Adipocyte (in vitro differentiated cells): ENCODE measurements at places on chromosomes 16 and 17.

- DNase-seq: no peak
These were observed 6.2 kb downstream of the LDAF1 start for GRCh38 chr16:21164521-21165168.

- no peak for DNase-seq
These were observed 275.8 kb upstream of the MAF start for GRCh38 chr16:79876332-79876730.

DNA sequence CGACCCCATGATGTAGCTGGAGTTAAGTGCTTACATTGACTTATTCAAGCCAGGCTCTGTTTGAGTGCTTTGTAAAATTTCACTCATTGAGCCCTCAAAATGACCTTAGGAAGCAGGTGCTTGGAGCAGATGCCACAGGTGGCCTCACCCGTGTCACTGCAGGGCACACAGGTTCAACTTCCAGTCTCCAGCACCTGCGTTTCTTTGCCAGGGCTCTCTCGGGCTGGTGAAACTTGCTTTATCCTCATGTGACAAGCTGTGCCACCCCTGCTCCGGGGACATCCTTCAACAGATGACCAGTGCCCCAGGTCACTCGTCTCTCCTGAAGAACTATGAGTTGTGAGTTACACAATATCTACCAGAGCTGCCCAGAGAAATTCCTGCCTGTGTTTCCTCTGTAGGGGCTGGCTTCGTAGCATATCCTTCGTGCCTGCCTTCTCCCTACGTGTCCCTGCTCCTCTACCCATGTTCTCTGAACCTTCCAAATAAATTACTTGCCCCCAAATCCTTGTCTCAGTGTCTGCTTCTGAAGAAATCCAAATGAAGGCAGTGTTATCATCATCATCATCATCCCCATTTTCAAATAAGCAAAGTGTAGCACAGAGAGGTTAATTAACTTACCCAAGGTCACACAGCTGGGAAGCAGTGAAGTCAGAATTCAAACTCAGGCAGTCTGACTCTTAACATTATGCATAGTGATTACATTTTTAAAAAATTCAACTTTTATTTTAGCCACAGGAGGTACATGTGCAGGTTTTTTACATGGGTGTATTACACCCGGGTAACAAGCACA is 352.5 kb downstream of the NPIPA8 start:
- DNase-seq: no peak

GRCh38 chr16:54210452-54211125 is 76.0 kb downstream of the IRX3 start:
- no peak for DNase-seq

- no peak for DNase-seq
These were observed 126.2 kb downstream of the PRKCB start for GRCh38 chr16:23962001-23962400.

GRCh38 chr16:10022098-10022497 is 160.1 kb downstream of the GRIN2A start:
- no peak for DNase-seq

GRCh38 chr17:58390884-58391283 is 26.4 kb downstream of the RNF43 start:
- DNase-seq: no peak

- no peak for DNase-seq
These were observed 18.6 kb upstream of the NDRG4 start for GRCh38 chr16:58481226-58481869.

- no peak for DNase-seq
These were observed 10.4 kb upstream of the CUEDC1 start for GRCh38 chr17:57965521-57966160.

DNA sequence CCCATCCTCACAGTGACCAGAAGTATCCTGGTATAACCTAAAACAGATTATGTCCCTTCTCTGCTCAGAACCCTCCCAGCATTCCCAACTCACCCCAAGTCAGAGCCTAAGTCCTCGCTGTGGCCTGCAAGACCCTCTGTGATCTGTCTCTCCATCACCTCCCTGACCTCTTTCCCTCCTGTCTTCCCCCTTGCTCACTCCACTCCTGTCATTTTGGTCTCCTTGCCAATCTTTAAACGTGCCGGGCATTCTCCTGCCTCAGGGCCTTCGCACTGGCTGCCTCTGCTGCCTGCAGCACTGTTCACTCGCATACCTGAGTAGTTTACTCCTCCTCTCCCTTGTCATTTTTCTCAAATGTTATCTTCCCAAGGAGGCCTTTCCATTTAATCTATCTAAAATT is 97.7 kb downstream of the GSG1L start:
- no peak for DNase-seq

- DNase-seq: no peak
These were observed 54.3 kb downstream of the MYH13 start for GRCh38 chr17:10318535-10318934.

- DNase-seq: no peak
These were observed 484.0 kb upstream of the ERCC4 start for GRCh38 chr16:13435873-13436474.

- DNase-seq: no peak
These were observed 6.8 kb downstream of the CCDC102A start for GRCh38 chr16:57529391-57530103.

DNA sequence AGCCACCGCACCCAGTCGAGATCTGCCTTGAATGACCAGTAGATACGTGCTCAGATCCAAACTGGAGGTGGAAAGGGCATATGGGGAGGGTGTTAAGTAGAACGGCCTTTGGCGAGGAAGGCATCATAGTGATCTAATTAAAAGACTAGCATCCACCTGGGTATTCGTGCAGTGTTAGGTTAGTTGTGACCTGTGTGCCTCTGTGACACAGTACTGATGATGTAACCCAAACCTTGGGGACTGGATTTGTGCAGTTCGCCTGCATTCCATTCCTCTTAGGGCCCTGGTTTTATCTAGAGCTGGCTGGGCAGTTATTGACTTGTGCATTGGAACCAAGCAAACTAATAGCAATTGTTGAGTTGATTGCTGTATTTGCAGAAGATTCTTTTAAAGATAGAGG is 47.9 kb downstream of the SNX29 start:
- DNase-seq: no peak

GRCh38 chr16:66473654-66474519 is 46.8 kb downstream of the BEAN1 start:
- no peak for DNase-seq

DNA sequence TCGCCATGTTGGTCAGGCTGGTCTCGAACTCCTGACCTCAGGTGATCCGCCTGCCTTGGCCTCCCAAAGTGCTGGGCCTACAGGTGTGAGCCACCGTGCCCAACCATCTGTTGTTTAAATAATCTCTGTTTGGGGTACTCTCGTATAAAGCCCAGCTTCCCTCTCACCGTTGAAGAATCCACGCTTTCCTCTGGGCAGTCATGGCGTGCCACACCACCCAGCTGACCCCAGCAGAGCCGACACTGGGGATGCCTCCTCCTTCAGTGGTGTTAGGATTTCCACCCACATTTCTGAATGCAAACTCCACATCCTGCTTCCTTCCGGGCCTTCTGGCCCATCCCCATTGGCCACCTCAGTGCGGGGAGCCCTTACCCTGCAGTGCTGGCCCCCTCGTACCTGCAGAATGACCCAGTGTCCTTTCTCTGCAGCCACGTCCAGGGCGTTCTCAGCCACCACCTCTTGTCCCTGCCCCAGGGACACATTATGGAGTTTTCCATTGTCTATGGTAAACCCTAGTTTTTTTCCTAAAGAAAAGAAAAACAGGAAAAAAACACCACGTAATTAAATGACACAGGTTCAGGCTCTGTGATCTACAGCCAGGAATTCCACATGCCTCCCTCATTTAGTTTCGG is 60.4 kb downstream of the PGS1 start:
- no peak for DNase-seq

- DNase-seq: peak; percentile 91
These were observed 112.1 kb downstream of the BANP start for GRCh38 chr16:88063211-88063773.

DNA sequence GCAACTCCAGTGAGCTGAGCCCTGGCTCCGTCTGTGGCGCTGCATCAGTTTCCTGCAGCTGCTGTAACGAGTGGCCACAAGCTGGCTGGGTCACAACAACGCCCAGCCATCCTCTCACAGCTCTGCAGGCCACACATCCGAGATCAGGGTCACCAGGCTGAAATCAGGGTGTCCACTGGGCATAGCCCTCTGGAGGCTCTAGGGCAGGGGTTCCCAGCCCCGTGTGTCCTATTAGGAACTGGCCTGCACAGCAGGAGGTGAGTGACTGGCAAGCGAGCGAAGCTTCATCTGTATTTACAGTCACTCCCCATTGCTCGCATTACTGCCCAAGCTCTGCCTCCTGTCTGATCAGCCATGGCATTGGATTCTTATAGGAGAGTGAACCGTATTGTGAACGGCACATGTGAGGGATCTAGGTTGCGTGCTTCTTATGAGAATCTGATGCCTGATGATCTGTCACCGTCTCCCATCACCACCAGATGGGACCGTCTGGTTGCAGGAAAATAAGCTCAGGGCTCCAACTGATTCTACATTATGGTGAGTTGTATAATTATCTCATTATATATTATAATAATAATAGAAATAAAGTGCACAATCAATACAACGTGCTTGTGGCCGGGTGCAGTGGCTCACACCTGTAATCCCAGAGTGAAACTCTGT is 176.5 kb downstream of the SEC14L1 start:
- DNase-seq: no peak

GRCh38 chr17:69412251-69412671 is 2.2 kb upstream of the MAP2K6 start:
- DNase-seq: no peak

- no peak for DNase-seq
These were observed 5.5 kb upstream of the C16orf96 start for GRCh38 chr16:4550591-4550990.

DNA sequence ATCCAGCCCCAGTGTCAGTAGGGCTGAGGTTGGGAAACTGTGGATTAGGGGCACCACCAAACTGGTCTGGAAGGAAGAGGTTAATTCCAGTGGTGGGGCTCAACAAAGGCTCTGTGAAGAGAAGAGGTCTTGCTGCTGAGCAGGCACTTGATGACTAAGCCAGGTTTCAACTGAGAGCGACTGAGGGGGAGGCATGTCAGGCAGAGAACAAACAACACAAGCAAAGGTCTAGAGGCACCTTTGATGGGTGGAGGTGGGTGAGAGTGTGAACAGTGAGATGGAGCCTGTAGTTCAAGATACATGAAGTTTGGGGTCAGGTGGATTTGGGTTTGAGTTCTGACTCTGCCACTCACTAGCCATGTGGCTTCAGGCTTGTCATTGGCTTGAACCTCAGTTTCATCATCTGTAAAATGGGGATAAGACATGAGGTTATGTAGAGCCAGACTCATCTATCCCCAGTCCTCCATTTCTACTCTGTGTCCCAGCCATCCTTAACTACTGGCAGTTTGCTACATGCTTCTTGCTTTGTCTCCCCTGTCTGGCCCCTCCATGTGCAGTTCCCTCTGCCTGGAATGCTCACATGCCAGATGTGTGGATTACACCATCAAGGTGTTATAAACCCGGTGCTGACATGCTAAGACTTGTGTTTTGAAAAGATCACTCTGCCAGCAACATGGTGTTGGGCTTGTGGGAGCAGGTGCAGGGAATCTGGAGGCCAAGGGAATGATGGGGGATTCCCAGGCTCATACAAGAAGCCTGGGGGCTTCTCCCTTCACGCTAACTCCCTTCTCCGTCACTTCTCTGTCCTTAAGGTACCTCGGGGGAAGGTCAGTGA is 3.0 kb upstream of the RMI2 start:
- no peak for DNase-seq

- no peak for DNase-seq
These were observed 4.4 kb downstream of the NOL3 start for GRCh38 chr16:67174706-67175231.

- peak; percentile 20 for DNase-seq
These were observed 1.3 kb downstream of the SNN start for GRCh38 chr16:11669380-11670146.

GRCh38 chr16:22357635-22357971 is 16.8 kb downstream of the CDR2 start:
- DNase-seq: no peak

DNA sequence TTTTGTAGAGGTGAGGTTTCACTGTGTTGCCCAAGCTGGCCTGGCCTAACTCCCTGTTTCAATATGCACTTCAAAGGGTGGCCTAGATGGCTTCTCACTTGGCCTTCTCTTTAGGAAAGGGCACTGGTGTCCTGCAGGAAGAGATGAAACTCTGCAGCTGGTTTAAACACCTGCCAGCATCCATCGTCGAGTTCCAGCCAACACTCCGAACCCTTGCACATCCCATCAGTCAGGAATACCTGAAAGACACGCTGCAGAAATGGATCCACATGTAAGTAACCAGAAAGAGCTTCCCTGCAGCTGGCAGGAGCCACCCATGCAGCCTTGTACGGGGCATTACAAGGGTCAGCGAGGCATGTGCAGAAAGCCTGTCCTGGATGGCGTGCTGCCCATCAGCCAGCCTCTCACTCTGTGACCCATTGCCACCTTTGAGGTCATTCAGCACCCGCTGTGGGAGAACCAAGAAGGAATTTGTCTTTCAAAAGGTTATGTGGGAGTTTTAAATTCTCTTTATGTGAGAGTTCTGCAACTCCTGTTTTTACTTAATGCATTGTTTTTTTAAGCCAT is 7.0 kb downstream of the COG1 start:
- no peak for DNase-seq

DNA sequence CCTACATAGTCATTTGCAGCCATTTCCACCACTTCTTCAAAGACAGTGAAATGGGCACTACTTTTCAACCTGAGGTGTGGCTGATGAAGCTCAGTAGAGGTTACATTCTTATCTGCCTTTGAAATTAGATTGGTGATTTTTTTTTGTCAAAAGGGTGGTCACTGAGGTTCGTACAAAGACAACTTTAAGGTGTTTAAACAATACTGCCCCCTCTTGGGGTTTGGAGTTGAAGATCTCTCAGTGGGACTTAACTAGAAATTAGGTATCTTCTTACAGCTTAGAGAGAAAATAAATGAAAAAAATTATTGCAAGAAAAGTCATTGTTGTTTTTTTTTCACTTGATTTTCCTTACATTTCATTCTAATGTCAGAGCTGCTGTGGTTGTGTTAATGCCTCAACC is 713.2 kb downstream of the CDH11 start:
- no peak for DNase-seq

DNA sequence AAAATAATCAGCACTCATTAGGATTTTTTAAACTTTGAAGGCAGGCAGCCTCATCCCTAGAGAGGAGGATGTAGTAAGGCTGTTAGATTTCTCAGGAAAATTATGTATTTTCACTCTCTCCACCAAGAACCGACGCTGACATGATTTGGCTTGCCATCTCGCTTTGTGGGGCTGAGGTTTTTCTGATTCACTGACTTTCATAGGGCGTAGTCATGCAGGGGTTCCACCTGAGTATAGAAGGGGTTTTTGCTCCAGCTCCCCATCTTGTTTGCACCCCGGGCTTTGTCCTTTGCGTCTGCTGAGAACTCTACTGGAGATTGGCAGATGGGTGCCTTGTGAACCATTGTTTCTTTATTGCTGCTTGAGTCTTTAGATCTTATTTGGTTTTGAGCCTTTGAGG is 20.2 kb downstream of the TOM1L1 start:
- no peak for DNase-seq

DNA sequence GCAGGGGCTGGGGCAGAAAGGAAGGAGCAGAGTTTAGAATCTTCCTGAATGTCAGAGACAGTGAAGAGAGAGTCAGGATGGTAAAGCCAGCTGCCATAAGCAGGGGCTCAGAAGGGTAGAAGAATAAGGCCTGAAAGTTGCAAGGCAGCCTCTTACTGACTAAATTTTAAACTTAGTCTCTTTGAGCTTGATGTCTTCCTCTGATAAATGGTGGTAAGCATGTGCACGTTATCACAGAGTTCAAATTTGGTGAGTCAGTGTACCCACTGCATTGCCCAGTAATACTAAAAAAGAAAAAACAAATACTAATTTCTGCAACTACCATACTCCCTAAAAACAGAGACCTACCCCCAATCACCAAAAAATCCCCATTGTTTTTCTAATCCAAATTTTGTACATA is 45.2 kb downstream of the SIAH1 start:
- DNase-seq: no peak
